NCI-H1930 (cell line): ENCODE measurements at places on chromosomes 5 and 9.

GRCh38 chr9:110283751-110284150 lies 27.4 kb upstream of the TXN start:
- no peak for DNase-seq

DNA sequence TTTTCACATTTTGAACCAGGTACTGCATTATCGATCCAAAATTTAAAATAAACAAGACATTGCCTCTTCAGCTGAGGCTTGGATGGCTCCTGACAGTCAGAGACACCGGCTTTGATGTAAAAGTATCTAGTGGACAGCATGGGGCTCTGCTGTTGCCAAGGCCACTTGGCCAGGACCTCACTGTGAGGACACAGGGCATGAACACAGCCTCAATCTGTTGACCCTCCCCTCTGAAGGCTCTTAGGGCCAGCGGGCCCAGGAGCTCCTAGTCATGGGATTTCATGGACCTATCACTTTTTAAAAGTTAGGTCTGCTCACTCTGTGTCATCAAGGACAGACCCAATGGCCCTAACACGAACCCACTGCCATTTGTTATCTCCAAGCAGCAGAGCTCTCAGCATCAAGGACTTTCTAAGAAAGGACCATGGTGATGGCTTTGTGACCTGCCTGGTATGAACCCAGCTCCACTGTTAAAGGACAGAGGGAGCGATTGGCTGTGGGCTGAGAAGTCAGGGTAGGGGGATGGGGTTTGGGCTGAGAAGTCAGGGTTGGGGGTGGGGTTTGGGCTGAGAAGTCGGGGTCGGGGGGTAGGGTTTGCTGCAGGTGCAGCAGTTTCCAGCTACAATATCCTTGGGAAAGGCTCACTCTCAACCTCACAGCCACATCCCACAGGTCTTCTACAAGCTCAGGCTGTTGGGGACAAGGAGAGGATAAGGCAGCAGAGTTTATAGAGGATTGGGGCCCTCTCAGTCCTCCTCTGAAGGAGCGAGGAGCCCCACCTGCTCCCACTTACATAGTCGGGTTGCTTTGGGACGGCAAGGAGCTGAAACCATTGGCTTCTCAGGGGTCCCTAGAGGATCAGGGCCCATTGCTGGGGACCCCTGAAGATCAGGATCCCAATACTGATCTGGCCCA lies 146.8 kb downstream of the BARX1 start:
- no peak for DNase-seq

- DNase-seq = no peak
Observed at GRCh38 chr9:13013991-13014883, 239.4 kb downstream of the LURAP1L start.

- DNase-seq = peak; percentile 76
Observed at GRCh38 chr5:141564216-141564692, 54.5 kb downstream of the DIAPH1 start.

- DNase-seq = no peak
Observed at GRCh38 chr5:149152317-149152746, 11.0 kb downstream of the ABLIM3 start.

GRCh38 chr5:17156463-17156862 lies 61.0 kb upstream of the BASP1 start:
- no peak for DNase-seq

- no peak for DNase-seq
Observed at GRCh38 chr9:81374459-81375186, 314.7 kb downstream of the TLE1 start.

- DNase-seq = no peak
Observed at GRCh38 chr9:15935661-15936305, 382.9 kb downstream of the CCDC171 start.

- no peak for DNase-seq
Observed at GRCh38 chr5:149210968-149211490, 60.6 kb upstream of the AFAP1L1 start.
